Aorta (tissue), 5 donors: ENCODE measurements at places on chromosomes 4 and X. TPM values are rescaled to one million over a fixed set of nuclear protein-coding genes. Genes with fewer than 3 reads are reported as not detected.

DNA sequence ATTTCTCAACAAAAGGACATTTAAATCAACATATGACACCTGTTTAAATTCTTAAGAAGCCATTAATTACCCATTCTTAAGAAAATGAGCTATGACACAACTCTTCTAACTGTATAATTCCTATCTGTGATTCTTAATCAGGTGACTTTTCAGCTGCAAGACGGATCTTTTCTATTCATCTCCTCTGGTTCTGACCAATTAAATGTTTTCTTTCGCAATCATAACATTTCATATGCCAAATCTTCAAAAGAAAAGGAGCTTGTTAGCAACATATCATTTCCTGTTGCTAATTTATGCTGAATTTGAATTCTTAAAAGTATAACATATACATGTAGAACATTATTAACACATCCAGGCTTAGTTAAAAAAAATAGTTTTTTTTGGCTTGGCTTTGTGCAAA lies 62.5 kb downstream of the SEL1L3 start:
- H3K4me3 ChIP-seq = no peak overlapping the region
- no peak overlapping the region for H3K27ac ChIP-seq
- no peak for DNase-seq
- H3K27me3 ChIP-seq = no peaks in the 10 kb centered on the region
- H3K4me1 ChIP-seq = no peaks in the 10 kb centered on the region

The XK gene
- 1.7 TPM for total RNA-seq

- H3K27ac ChIP-seq = no peak overlapping the region
- no peaks in the 10 kb centered on the region for H3K36me3 ChIP-seq
- no peaks in the 10 kb centered on the region for H3K4me1 ChIP-seq
- H3K27me3 ChIP-seq = no peaks in the 10 kb centered on the region
- DNase-seq = no peak
These were observed 70.2 kb downstream of the TMEM165 start for GRCh38 chr4:55466001-55466400.

The TNMD gene
- 0.36 TPM for total RNA-seq

The NLRP2B gene
- total RNA-seq = 0.16 TPM

GRCh38 chr4:82584931-82585330 lies 23.1 kb upstream of the TMEM150C start:
- H3K4me1 ChIP-seq = no peaks in the 10 kb centered on the region
- H3K27ac ChIP-seq = no peak overlapping the region
- H3K4me3 ChIP-seq = no peak overlapping the region
- no peaks in the 10 kb centered on the region for H3K27me3 ChIP-seq

GRCh38 chrX:38694394-38694793 lies 106.9 kb upstream of the MID1IP1 start:
- H3K4me3 ChIP-seq = no peak overlapping the region
- no peaks in the 10 kb centered on the region for H3K27me3 ChIP-seq
- no peak for DNase-seq
